ENCODE measurements at places on chromosomes 12 and 14.

DNA sequence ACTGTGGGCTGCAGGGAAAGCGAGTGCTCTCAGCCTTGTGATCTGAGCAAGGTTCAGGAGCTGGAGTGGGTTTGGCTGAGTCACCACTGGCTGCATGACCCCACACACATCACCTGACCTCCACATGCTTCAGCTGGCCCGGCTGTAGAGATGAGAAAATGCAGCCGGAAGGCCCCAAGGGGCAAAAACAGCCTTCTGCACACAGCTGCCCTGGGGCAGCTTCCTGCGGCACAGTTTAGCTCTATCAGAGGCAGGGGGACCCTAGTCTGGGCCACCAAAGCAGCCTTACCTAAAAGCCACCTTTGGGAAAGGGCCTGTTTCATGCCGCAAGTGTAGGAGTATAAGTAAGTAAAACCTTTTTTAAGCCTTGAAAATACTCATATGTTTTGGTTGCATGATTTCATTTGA, 123.3 kb downstream of the SSPN start:
- no peak for DNase-seq
- H3K4me1 ChIP-seq, result no peaks in the 10 kb centered on the region
- no peak overlapping the region for H3K4me3 ChIP-seq
- H3K27me3 ChIP-seq, result peaks cover 7% of the 10 kb centered on the region
- no peaks in the 10 kb centered on the region for H3K36me3 ChIP-seq

DNA sequence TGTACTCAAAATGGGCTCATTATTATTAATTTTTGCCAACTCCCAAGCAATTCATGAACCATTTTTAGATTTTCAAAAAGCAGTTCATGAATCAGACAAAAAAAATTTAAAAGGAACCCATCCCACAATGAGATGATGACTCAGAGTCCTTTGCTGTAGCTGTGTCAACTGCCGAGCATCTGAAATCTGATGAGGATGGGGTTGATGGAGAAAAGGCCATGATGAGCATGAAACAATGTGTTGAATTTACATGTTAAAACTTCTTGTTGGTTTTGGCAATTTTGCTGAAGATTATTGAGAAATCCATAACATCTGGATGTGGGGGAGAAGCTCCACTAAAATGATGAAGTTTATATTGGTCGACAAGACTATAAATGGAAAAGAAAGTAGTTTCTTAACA, 378.0 kb downstream of the FOXG1 start:
- no peaks in the 10 kb centered on the region for H3K36me3 ChIP-seq
- no peak overlapping the region for H3K27ac ChIP-seq
- no peak overlapping the region for H3K4me3 ChIP-seq
- H3K4me1 ChIP-seq, result no peaks in the 10 kb centered on the region
- DNase-seq, result no peak

- H3K4me1 ChIP-seq, result peaks cover 16% of the 10 kb centered on the region
- peaks cover 18% of the 10 kb centered on the region for H3K27me3 ChIP-seq
- no peaks in the 10 kb centered on the region for H3K36me3 ChIP-seq
Observed at GRCh38 chr12:1644534-1645438, 15.8 kb downstream of the WNT5B start.

GRCh38 chr14:74501135-74501614, 7.6 kb downstream of the ISCA2 start:
- no peak overlapping the region for H3K27ac ChIP-seq
- DNase-seq, result no peak
- H3K4me1 ChIP-seq, result peaks cover 5% of the 10 kb centered on the region
- no peak overlapping the region for H3K4me3 ChIP-seq
- H3K27me3 ChIP-seq, result no peaks in the 10 kb centered on the region

DNA sequence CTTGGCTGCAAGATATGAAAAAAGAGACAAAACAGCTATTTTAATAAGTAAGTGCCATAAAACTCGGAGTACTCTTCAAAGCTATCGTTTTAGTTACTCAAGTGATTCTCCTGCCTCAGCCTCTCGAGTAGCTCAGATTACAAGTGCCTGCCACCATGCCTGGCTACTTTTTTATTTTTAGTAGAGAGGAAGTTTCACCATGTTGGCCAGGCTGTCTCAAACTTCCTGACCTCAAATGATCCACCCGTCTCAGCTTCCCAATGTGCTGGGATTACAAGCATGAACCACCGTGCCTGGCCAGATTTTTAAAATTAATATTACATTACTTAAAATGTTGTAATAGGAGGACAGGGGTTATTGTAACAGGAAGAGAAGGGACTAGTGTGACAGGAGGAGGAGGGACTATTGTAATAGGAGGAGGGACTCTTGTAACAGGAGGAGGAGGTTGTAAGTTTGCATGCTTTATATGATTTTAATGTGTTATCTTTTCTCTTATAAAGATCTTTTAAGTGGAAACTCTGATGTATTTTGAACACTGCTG, 61.3 kb downstream of the KITLG start:
- no peaks in the 10 kb centered on the region for H3K27me3 ChIP-seq
- no peak for DNase-seq
- no peak overlapping the region for H3K27ac ChIP-seq
- H3K4me1 ChIP-seq, result no peaks in the 10 kb centered on the region

DNA sequence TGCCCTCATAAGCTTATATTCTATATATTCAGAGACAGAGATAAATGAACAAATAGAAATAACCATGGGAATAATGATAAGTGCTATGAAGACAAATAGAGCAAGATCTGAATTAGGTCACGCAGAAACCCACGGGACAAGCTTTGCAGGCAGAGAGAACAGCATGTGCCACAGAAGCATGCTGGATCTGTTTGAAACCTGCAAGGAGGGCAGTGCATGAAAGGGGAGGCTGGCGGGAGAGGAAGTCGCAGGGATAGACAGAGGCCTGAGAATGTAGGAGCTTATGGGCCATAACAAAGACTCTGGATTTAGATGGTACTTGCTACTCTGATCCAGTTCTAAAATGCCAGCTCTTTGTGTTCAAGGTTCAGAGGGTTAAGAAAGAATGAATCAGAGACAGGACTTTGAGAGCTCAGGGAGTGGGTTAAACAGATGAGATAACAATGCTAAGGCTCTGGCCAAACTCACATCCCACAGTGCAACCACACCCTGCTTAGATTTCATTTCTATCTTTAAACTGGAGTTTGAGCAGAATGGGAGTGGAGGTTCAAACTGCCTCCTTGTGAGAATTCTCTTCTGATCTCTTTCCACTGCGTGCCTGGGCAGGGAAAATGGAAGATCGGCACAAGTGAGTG, 49.2 kb upstream of the PPP1R12A start:
- no peaks in the 10 kb centered on the region for H3K4me1 ChIP-seq
- DNase-seq, result no peak
- H3K27ac ChIP-seq, result no peak overlapping the region
- no peak overlapping the region for H3K4me3 ChIP-seq
- H3K27me3 ChIP-seq, result peaks cover 18% of the 10 kb centered on the region
- no peaks in the 10 kb centered on the region for H3K36me3 ChIP-seq

- H3K27ac ChIP-seq, result no peak overlapping the region
- DNase-seq, result no peak
Observed at GRCh38 chr14:67952381-67952780, 132.8 kb downstream of the RAD51B start.

DNA sequence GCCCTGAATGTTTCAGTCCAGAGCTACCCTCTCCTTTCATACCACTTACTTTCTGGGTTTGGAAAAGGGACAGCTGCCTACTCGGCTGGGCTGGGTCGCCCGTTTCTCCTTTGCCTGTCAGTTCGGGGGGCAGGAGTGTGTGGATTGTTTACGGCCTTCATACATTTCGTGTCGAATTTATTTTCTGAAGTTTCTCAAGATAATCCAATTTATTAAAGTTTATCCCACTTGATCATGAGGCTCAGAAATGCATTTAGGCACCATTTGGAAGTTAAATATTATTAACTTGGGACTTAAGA, 608 bp downstream of the ZNF410 start:
- H3K4me1 ChIP-seq, result peaks cover 41% of the 10 kb centered on the region
- H3K4me3 ChIP-seq, result peak overlapping the region; percentile 97
- DNase-seq, result no peak
- peak overlapping the region; percentile 97 for H3K27ac ChIP-seq

- H3K4me3 ChIP-seq, result no peak overlapping the region
- no peak for DNase-seq
- H3K27me3 ChIP-seq, result peaks cover 4% of the 10 kb centered on the region
- H3K27ac ChIP-seq, result no peak overlapping the region
- H3K36me3 ChIP-seq, result no peaks in the 10 kb centered on the region
Observed at GRCh38 chr12:98421316-98421715, 94.1 kb upstream of the TMPO start.

DNA sequence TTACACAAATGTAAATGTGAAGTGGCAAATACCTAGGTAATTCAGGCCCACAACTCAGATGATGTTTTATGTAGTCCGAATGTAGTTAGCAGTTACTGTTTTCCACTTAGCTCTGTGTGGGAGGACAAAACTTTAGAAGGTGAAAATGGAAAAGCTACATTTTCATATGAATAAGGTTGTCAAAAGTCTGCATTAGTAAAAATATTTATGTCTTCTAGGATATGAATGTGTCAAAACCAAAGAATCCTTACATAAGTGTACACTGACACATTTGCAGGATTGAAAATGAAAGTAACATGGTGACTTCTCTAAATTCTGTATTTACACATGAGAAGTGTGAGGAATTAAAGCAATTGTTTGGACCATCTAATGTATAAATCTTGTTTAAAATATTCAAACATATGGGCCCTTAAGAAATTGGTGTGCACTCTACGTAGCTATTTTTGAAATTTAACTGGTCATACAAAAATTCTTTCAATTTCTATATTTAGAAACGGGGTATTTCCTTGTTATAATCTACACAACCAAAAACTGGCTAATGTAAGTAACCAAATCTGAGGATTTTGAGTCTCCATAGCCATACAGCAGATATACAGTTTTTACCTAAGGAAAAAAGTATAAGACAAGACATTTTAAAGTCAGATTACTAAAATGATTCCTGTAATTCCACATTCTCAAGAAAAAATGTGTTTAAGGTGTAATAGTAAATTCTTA, 5.4 kb downstream of the CDKN1B start:
- peak overlapping the region; percentile 99 for H3K4me3 ChIP-seq
- no peaks in the 10 kb centered on the region for H3K27me3 ChIP-seq
- DNase-seq, result no peak

DNA sequence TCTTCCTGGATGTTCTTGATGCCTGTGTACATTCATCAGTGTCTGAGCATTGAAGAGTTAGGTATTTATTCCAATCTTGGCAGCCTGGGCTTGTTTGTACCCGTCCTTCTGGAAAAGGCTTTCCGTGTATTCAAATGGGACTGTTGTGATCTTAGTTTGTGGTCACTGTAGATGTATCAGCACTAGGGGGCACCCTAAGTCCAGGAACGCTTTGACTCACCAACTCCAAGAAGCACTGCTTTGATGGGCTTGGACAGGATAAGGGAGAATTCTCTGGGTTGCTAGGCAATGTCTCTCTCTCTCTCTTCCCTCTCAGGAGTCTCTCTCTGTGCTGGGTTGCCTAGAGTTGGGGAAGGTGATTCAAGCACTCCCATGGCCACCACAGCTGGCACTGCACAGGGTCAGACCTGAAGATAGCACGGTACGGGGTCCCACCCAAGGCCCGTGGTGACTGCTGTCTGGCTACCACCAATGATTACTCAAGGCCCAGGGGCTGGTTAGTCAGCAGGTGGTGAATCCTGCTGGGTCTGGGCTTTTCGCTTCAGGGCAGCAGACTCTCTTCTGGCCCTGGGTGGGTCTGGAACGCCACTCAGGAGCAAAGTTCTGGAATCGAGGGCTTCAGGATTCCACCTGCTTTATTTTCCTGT, 211.1 kb upstream of the RGS6 start:
- no peaks in the 10 kb centered on the region for H3K4me1 ChIP-seq
- H3K27ac ChIP-seq, result no peak overlapping the region
- H3K36me3 ChIP-seq, result peaks cover 31% of the 10 kb centered on the region
- DNase-seq, result peak; percentile 43

DNA sequence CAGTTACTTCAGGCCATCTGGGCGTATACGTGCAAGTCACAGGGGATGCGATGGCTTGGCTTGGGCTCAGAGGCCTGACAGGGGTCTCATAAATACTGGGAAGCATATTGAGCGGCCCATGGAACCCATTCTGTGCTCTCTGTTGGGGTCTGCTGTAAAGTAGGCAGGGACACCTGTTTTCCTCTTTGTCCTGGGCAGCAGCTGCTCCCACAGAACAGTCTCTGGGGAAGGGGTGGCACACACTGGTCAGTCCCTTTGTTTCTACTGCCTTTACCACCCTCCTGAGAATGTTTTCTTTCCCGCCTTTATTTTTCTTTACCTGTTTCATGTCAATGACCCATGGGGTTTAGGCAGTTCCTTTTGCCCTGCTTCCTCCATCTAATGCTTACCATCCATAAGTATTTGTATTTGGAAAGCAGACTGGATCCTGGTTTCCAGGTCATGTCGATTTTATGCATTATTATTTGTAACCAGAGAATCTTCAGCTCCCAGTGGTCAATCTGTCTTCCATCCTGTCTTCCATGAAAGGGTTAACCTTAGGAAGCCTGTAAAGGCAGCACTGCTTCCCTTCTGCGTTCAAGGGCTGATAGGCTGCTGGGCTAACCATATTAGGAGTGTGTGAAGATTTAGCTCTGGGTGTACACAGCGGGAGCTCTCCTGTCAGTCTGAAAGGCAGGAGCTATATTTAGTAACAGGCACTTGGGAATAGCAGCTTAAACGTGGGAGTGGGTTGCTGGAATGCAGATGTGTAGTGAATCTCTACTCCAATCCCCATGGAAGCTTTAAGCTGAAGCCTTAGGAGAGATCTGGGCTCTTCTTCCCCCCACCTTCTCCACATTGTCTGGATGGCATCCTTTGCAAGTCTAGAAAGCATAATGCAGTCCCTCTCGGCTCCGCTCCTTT, 124.0 kb downstream of the DYRK2 start:
- H3K36me3 ChIP-seq, result no peaks in the 10 kb centered on the region
- no peak overlapping the region for H3K4me3 ChIP-seq
- no peak for DNase-seq

DNA sequence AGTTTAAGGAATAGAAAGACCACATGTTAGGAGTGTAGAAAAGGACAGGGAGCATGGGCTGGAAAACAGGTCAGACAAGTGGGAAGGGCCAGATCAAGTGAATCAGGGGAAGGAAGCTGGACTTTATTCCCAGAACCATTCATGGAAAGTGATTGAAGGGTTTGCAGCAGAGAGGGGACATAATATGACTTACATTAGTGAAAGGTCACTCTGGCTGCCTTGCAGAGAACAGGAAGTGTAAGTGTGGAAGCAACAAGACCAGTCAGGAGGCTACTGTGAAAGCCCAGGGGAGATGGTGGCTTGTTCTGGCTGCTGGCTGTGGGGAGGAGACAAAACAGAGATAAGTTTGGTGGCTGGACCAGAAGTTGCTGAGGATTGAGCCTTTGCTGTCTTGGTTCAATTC, 69.1 kb downstream of the VCPKMT start:
- no peak overlapping the region for H3K4me3 ChIP-seq
- peaks cover 58% of the 10 kb centered on the region for H3K36me3 ChIP-seq
- no peaks in the 10 kb centered on the region for H3K27me3 ChIP-seq
- DNase-seq, result no peak
- peak overlapping the region; percentile 37 for H3K27ac ChIP-seq
- peaks cover 57% of the 10 kb centered on the region for H3K4me1 ChIP-seq

Data from activated CD8-positive, alpha-beta T cell treated with anti-CD3 and anti-CD28 coated beads, Interleukin-2, amount 10 ng/mL, durations not matched to agents 7 days and 5 days (primary cell).